ENCODE measurements at places on chromosomes 3 and 15. TPM values are rescaled to one million over a fixed set of nuclear protein-coding genes. Genes with fewer than 3 reads are reported as not detected.
A peak's percentile ranks its signal among the peaks of the same experiment; 100 is the strongest.

- no peaks in the 10 kb centered on the region for H3K36me3 ChIP-seq
- peak overlapping the region; percentile 94 for H3K27ac ChIP-seq
- H3K27me3 ChIP-seq: no peaks in the 10 kb centered on the region
- DNase-seq: peak; percentile 64
- peaks cover 28% of the 10 kb centered on the region for H3K4me1 ChIP-seq
Observed at GRCh38 chr15:80436511-80437307, 32.5 kb downstream of the ARNT2 start.

DNA sequence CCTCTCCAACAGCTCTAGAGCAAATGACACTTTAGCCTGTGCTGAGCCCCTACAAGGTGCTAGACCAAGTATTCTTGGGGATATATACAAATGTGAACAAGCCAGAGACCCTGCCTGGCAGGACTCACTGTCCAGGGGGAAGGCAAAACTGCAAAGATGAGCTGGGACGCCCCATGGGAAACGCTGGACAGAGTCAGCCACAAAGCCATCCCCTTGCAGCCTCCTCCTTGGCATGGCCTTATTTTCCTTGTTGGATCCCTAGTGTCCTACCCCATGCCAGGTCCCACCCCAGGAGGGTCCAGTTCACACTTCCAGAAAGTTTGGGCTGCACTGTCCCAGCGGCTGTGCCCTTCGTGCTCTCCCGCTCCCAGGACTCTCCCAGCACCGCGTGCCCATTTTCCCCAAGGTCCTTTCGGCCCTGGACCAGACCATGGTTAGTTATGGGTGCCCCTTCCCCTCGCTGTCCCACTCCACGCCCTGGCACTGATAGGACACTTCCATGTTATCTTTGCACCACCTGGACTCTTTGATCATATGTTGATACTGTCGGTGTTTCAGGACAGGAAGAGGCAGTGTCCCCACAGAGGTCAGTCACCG, 5.8 kb upstream of the NRROS start:
- H3K4me3 ChIP-seq: peak overlapping the region; percentile 66
- no peaks in the 10 kb centered on the region for H3K36me3 ChIP-seq
- H3K27me3 ChIP-seq: peaks cover 3% of the 10 kb centered on the region
- peaks cover 15% of the 10 kb centered on the region for H3K4me1 ChIP-seq
- no peak for DNase-seq

- H3K27me3 ChIP-seq: no peaks in the 10 kb centered on the region
- no peak overlapping the region for H3K4me3 ChIP-seq
- no peak overlapping the region for H3K27ac ChIP-seq
- no peaks in the 10 kb centered on the region for H3K4me1 ChIP-seq
Observed at GRCh38 chr3:25153136-25153535, 274.9 kb upstream of the RARB start.

GRCh38 chr3:39524107-39524506, 56.6 kb downstream of the MOBP start:
- H3K27ac ChIP-seq: no peak overlapping the region
- H3K4me1 ChIP-seq: no peaks in the 10 kb centered on the region
- H3K4me3 ChIP-seq: no peak overlapping the region
- no peak for DNase-seq
- no peaks in the 10 kb centered on the region for H3K36me3 ChIP-seq

GRCh38 chr15:60000113-60000823, 3.8 kb upstream of the FOXB1 start:
- no peaks in the 10 kb centered on the region for H3K36me3 ChIP-seq
- no peaks in the 10 kb centered on the region for H3K4me1 ChIP-seq
- no peak overlapping the region for H3K27ac ChIP-seq
- H3K4me3 ChIP-seq: no peak overlapping the region
- H3K27me3 ChIP-seq: no peaks in the 10 kb centered on the region

DNA sequence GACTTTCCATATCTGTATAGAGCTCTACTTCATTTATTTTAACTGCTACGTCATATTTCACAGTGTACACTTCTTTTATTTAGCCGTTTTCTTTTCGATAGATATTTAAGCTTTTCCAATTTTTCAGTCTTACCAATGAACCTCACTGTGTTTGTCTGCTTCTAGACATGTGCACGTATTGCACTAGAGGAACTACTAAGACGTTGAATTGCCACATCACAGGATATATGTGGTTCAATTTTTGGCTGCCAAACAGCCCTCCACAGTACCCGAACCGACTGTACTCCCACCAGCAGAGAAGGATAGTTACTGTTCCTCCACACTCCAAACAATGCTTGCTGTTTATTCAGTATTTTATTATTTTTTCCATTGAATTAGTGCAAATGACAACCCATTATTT, 2.0 kb downstream of the NR1I2 start:
- no peak overlapping the region for H3K4me3 ChIP-seq
- H3K27me3 ChIP-seq: no peaks in the 10 kb centered on the region
- H3K36me3 ChIP-seq: no peaks in the 10 kb centered on the region
- no peaks in the 10 kb centered on the region for H3K4me1 ChIP-seq

DNA sequence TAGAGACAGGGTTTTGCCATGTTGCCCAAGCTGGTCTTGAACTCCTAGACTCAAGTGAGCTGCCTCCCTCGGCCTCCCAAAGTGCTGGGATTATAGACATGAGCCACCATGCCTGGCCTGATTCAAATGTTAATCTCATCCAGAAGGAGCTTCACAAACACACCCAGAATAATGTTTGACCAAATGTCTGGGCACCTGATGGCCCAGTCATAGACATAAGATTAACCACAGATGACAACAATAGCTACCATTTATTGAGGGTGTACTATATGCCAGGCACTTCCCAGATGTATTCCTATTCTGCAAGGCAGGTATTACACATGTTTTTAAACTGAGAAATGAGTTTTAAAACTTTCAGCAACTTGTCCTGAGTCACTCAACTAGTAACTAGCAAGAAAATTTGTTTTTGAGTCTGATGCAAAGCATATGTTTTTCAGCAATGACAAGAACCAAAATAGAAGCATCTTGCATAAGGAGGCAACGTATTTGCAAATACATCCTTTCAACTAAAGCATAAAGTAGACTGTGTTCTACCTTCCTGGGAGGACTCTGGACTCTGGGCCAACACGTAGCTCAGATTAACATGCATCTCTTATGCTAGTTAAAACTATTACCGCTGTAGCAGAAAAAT, 8.1 kb upstream of the SPG21 start:
- no peak for DNase-seq
- H3K4me1 ChIP-seq: no peaks in the 10 kb centered on the region
- no peak overlapping the region for H3K27ac ChIP-seq
- no peak overlapping the region for H3K4me3 ChIP-seq

DNA sequence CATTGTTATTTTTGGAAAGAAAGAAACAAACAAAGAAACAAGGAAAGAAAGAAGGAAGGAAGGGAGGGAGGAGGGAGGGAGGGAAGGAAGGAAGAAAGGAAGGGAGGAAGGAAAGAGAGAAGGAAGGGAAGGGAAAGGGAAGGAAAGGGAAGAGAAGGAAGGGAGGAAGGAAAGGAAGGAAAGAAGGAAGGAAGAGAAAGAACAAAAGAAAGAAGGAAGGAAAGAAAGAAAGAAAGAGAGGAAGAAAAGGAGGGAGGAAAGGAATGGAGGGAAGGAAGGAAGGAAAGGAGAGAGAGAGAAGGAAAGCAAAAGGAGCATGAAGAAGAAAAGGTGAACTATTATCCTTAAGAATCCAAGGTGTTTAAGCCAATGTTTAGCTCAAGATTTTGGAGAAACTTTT, 262.7 kb upstream of the STT3B start:
- peaks cover 18% of the 10 kb centered on the region for H3K4me1 ChIP-seq
- H3K27me3 ChIP-seq: no peaks in the 10 kb centered on the region
- H3K27ac ChIP-seq: no peak overlapping the region
- H3K36me3 ChIP-seq: no peaks in the 10 kb centered on the region
- H3K4me3 ChIP-seq: no peak overlapping the region
- DNase-seq: no peak

- H3K4me1 ChIP-seq: peaks cover 14% of the 10 kb centered on the region
- peak overlapping the region; percentile 71 for H3K27ac ChIP-seq
- no peak for DNase-seq
- H3K36me3 ChIP-seq: peaks cover 35% of the 10 kb centered on the region
- no peaks in the 10 kb centered on the region for H3K27me3 ChIP-seq
Observed at GRCh38 chr15:78438619-78439285, 736 bp downstream of the IREB2 start.

ZIC1 gene
- total RNA-seq: not detected

DNASE1L3 gene
- not detected for total RNA-seq

CLDN18 gene
- total RNA-seq: not detected

TUSC7 gene
- not detected for total RNA-seq

SFMBT1 gene
- 15.2 TPM for total RNA-seq

Measured in PC-9 (cell line).